ENCODE measurements at places on chromosomes 2 and 18.
A peak's percentile ranks its signal among the peaks of the same experiment; 100 is the strongest.

- no peak overlapping the region for H3K27ac ChIP-seq
- peaks cover 6% of the 10 kb centered on the region for H3K27me3 ChIP-seq
- H3K4me1 ChIP-seq, result no peaks in the 10 kb centered on the region
- peaks cover 2% of the 10 kb centered on the region for H3K36me3 ChIP-seq
Measured at GRCh38 chr2:171289316-171289715, 128.6 kb upstream of the TLK1 start.

DNA sequence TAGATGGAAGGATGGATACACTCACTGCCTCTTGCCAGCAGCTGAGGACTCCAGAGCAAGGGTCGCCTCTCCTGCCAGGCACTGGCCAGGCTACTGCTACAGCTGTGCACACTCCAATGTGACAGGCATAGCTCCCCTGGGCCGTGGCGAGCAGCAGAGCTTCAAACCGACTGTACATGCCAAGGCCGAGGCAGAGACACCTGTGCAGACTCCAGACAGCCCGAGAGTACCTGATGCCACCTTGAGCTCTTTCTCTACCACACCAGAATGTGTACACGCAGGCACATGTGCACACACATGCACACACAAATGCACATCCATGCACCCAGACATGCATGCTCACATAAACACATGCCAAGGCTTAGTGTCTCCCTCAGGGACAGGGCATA lies 508.3 kb upstream of the MYT1L start:
- peaks cover 2% of the 10 kb centered on the region for H3K27me3 ChIP-seq
- H3K27ac ChIP-seq, result no peak overlapping the region
- DNase-seq, result no peak
- no peak overlapping the region for H3K4me3 ChIP-seq
- no peaks in the 10 kb centered on the region for H3K36me3 ChIP-seq

DNA sequence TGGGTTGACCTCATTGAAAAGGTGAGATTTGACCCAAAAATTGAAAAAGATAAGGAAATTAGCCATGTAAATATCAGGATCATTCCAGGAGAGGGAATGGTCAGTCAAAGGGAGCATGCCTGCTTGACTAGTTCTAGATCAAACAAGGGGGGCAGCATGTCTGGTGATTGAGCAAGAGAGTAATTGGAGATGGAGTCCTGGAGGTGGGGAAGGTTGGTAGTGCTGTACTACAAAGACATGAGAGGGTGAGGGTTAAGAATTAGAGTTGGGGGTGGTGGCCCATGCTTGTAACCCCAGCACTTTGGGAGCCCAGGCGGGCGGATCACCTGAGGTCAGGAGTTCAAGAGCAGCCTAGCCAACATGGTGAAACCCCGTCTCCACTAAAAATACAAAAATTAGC lies 2.0 kb downstream of the MRPL30 start:
- no peak overlapping the region for H3K4me3 ChIP-seq
- H3K27ac ChIP-seq, result no peak overlapping the region
- no peak for DNase-seq

GRCh38 chr2:159795841-159796690 lies 1.9 kb downstream of the CD302 start:
- no peak overlapping the region for H3K27ac ChIP-seq
- H3K36me3 ChIP-seq, result peaks cover 6% of the 10 kb centered on the region
- peaks cover 6% of the 10 kb centered on the region for H3K4me1 ChIP-seq
- no peak overlapping the region for H3K4me3 ChIP-seq

- H3K36me3 ChIP-seq, result no peaks in the 10 kb centered on the region
- no peak for DNase-seq
- no peak overlapping the region for H3K4me3 ChIP-seq
- peaks cover 10% of the 10 kb centered on the region for H3K4me1 ChIP-seq
- no peak overlapping the region for H3K27ac ChIP-seq
Measured at GRCh38 chr2:392181-392925, 104.5 kb upstream of the ALKAL2 start.

DNA sequence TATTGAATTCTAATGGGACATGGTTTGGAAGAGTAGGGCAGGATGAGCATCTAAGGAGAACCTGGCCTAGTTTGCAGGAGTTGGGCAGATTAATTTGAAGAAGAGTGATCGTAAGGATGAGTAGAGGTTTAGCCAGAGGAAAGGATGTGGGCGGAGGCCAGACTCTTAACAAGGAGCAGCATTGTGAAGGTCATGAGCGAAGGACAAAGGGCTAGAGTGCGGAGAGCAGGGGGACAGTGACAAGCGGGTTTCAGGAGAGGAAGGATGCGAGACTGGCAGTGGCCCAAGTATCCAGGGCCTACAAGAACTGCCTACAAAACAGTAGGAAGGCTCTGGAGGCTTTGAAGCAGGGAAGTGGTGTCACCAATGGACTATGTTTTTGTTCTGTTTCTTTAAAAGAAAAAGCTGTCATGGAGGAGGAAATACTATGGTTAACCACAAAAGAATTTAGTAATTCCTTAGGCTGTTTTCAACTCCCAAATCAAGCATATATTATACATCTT lies 20.1 kb downstream of the SLC66A3 start:
- H3K27me3 ChIP-seq, result no peaks in the 10 kb centered on the region
- DNase-seq, result no peak
- H3K4me1 ChIP-seq, result peaks cover 12% of the 10 kb centered on the region
- H3K36me3 ChIP-seq, result no peaks in the 10 kb centered on the region
- H3K27ac ChIP-seq, result peak overlapping the region; percentile 10

DNA sequence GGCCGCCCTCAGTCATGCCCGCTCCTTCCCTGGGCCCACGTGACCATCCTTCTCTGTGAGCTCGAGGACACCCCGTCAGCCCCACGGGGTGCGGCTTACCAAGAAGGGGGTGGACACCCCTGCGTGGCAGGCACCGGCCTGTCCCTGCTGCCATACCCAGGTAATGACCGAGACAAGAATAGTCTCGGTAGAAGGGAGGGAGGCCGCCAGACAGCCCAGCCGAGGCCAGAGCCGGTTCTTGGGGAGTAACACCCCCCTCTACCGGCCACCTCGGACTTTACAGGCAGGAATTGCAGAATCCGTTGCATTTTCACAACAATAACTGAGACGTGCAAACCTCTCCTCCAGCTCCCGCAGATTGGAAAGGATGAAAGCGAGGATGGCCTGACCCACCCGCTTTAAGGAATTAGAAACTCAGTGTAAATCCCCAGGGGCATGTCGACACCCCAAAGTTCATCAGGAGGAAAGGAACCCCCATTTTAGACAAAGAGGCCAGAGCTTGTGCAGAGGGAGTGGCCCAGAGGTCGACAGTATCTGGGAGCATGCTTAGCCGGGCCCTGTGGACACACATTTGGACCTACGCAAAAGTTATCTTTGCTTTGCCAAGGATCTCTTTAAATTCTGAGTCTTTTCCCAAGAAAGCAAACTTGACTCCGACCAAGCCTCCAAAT lies 60.1 kb upstream of the GLI2 start:
- peaks cover 20% of the 10 kb centered on the region for H3K27me3 ChIP-seq
- H3K27ac ChIP-seq, result no peak overlapping the region
- H3K4me1 ChIP-seq, result peaks cover 4% of the 10 kb centered on the region
- no peaks in the 10 kb centered on the region for H3K36me3 ChIP-seq

GRCh38 chr2:31240381-31241365 lies 6.7 kb downstream of the EHD3 start:
- H3K27me3 ChIP-seq, result no peaks in the 10 kb centered on the region
- H3K4me1 ChIP-seq, result peaks cover 9% of the 10 kb centered on the region
- no peak for DNase-seq
- H3K36me3 ChIP-seq, result no peaks in the 10 kb centered on the region
- no peak overlapping the region for H3K4me3 ChIP-seq
